Fibroblast of skin of left biceps (primary cell): ENCODE measurements at places on chromosomes 5 and 9.

DNA sequence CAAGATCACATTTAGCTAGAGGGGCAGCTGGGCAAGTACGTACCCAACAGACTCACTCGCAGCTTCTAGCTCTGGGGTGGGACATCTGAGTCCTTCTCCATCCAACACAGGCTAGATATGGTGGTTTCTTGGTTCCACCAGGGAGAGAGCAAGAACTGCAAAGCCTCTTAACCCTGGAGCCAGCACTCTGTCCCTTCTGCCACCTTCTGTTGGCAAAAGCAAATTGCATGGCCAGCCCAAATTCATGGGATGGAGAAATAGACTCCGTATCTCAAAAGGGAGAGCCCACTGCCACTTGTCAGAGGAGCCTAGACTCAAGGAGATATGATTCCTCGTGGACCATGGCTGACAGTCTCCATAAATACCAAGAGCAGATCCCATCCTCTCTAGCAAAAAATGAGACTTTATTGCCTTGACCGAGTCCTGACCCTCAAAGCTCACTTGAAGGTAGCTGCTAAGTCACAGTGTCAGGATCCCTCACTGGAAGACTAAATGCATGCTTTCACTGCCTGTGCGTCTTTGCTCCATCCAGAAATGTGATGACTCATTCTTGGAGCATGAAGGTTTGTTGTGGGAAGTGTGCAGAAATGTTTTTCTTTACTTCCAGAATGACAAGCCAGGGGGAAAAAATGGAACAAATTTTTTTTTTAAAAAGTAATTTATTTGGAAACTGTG, 28.8 kb upstream of the ROR2 start:
- DNase-seq = peak; percentile 78

GRCh38 chr5:8288897-8289516, 420.1 kb downstream of the MTRR start:
- no peak for DNase-seq

DNA sequence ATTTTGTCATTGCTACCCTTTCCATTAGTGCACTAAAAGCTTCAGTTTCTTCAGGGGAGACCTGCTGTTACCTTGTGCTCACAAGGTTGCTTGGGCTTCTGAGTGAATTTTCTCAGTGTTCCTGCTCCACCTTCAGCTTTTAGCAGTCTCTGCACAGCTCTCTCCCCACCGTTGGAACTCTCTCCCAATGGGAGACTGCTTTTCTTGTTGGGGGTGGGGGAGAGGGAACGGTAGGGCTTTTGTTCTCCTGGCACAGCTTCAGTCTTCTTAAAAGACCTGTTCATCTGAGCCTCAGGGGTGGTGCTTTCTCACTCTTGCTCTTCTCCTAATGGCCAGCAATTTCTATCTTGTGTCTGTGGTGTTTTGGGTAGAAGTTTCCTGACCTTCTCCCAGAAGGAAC, 915.7 kb downstream of the EFNA5 start:
- no peak for DNase-seq

DNA sequence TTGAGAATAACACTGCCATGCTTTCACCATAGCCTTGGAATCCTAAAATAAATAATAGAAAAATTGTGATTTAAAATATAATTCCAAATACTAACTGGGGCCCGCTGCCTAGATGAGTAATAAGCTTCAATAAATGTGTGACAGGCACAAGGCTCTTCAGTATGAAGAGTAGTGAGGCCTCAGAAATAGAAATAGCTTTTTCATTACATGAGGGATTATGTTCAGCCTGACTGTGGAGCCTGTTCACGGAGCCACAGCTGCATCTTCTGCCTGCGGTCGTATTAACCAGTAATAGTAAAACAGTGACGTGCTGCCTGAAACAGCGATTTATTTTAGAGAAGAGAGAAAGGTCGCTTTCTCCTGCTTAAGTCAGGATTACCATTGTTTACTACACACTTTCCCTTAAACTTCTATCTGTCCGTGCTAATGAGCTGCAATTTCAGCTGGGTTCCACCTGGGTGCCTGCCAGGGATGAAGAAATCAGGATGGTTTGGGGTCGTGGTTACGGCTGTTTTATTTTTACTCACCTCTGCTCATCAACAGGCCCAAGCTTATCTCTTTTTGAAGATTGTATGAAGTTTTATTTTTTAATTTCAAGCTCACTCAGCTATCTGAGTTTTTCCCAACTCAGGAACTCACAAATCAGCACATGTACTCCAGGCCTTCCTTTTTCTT, 284.9 kb upstream of the WWC1 start:
- peak; percentile 16 for DNase-seq

GRCh38 chr5:159199225-159199624, 10.1 kb downstream of the RNF145 start:
- DNase-seq = no peak

- no peak for DNase-seq
These were observed 19.1 kb downstream of the ERMP1 start for GRCh38 chr9:5813824-5814223.

- DNase-seq = no peak
These were observed 76.3 kb downstream of the AOPEP start for GRCh38 chr9:94802793-94803192.

- DNase-seq = no peak
These were observed 102.2 kb downstream of the APTX start for GRCh38 chr9:32899181-32899580.

GRCh38 chr5:40481241-40481640, 198.5 kb upstream of the PTGER4 start:
- DNase-seq = no peak

DNA sequence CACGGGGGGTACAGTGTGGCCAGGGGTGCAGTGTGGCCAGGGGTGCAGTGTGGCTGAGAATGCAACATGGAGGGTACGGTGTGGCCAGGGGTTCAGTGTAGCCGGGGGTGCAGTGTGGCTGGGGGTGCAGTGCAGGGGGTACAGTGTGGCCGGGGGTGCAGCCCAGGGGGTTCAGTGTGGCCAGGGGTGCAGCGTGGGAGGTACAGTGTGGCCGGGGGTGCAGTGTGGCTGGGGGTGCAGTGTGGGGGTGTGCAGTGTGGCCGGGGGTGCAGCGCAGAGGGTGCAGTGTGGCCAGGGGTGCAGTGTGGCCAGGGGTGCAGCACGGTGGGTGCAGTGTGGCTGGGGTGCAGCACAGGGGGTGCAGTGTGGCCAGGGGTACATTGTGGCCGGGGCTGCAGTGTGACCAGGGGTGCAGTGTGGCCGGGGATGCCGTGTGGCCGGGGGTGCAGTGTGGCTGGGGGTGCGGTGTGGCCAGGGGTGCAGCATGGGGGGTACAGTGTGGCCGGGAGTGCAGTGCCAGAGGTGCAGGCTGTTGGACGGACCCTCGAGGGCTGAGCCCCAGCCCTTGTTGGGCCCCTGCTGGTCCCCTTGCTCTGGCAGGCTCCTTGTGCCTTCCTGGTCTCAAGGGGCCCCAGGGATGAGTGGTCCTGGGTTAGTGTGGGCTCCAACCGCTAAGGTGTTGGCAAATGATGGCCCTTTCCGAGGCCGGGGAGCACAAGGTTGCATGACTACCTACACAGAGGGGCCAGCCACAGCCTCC, 17.9 kb downstream of the TPPP start:
- no peak for DNase-seq

- no peak for DNase-seq
These were observed 38.8 kb downstream of the NFX1 start for GRCh38 chr9:33329117-33329563.

- DNase-seq = no peak
These were observed 64.9 kb upstream of the HSPB3 start for GRCh38 chr5:54390539-54391031.

- no peak for DNase-seq
These were observed 249.7 kb upstream of the NREP start for GRCh38 chr5:112006721-112007120.

GRCh38 chr5:139454568-139455290, 7.8 kb downstream of the ECSCR start:
- DNase-seq = no peak

- DNase-seq = no peak
These were observed 26.0 kb upstream of the GNA14 start for GRCh38 chr9:77673941-77674791.

DNA sequence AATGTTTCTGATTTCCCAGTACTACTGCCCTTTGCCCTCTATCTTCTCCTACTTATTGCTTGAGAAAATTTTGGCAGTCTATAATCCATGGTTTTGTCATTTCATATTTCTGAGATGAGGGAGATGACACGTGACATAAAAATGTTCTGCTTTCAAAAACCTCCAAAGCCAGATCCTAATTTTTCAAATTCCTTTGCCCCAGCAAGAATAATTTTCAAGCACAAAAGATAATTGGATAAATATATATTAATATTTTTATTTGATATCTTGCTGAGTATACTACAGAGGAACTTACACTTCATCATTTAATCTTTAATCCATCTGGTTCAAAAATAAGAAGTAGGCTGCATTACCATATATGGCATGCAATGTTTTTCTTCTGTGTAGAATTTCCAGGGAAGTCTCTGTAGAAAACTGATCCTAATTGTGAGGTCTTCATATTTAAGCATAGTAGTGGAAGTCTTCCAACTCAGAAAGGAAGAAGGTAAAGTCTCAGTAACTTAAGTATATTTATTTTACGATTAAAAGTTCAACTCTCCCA, 1738.8 kb downstream of the EFNA5 start:
- peak; percentile 65 for DNase-seq

DNA sequence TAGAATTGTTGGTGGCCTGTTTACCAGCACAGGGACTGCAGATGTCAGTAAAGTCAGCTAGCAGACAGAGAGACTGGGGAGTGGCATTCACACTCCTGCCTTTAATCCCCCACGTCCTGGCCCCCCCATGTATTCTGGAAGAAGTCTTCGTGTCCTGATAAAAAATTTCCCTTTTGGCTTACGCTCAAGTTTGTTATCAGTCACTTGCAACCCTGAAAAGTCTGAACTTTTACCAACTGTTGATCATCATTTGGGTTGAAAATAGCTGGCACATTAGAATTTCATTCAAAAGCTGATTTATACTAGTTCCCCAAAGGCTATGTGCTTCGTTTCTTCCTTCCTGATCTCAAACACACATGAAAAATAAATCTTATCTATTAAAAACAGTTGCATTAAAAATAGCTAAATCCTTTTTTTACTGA, 5.8 kb upstream of the CRHBP start:
- DNase-seq = no peak

- DNase-seq = no peak
These were observed 30.9 kb downstream of the GSN start for GRCh38 chr9:121298689-121299466.

GRCh38 chr9:6884101-6884500, 126.3 kb downstream of the KDM4C start:
- DNase-seq = no peak

DNA sequence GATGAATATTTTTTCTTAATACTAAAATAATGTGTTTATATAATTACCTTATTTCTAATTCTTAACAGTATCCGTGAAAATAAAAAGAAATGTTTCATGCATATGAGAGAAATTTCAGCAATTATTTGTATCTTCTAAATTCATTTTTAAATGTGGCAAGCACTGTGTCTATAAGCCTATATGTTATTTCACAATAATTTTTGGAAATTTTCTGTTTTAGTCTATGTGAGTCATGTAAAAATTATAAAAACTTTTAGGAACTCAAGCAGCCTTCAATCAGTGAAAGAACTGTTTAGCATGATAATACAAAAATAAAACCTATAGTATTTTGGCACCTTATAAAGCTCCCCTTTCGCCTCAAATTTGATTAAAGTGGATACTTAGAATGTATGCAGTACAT, 96.8 kb downstream of the ZCCHC7 start:
- no peak for DNase-seq

DNA sequence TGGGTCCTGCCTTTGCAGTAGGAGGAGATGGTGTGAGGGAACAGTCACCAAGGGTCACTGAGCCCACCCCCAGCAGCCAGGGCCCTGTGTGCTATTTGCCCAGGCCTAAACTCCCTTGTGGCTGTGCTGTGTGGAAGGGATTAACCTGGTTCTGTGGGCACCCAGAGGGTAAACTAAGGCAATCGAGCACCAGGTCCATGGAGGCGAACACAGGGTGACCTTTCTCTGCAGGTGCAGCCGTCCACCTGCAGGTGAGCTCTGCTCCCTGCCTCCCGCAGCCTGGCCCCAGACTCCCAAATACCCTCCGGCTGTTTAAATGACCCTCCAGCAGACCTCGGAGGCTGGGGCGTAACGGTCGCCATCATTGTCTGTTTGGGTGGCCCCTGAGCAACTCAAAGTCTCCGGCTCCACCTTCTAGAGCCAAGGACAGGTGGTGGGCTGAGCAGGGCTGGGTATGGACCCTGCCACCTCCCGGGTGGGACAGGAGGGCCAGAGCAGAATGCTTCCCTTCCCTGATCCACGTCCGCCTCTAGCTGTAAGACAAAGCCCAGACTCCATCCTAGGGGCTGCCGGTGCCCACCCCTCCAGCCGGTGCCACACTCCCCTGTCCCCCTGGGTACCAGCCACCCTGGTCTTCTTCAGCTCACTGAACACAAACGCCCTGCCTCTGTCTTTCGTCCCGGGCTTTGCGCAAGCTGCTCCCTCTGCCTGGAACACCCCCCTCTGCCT, 34.1 kb upstream of the FIBCD1 start:
- no peak for DNase-seq

DNA sequence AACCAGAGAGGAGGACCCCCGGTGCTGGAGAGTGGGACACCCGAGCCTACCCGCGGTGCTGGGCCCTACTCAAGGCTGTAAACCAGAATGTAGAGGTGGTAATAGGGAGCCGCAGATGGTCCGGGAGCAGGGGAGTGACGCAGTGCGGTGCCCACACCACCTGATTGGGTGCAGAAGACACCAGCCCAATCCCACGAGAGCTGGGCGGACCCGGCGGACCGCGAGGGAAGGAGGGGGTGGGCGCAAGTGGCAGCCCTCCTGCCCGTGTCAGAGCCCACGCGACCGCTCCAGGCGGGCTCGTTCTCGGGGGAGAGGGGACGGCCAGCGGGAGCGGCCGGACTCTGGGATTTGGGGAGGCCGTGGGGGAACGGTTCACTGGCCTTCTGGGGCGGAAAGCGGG, 71.2 kb downstream of the C9orf50 start:
- no peak for DNase-seq

- DNase-seq = no peak
These were observed 29.0 kb upstream of the MYORG start for GRCh38 chr9:34405719-34406118.

- DNase-seq = peak; percentile 70
These were observed 26.6 kb upstream of the OR2K2 start for GRCh38 chr9:111356481-111357244.

GRCh38 chr5:144405991-144406390, 235.3 kb downstream of the KCTD16 start:
- no peak for DNase-seq

- DNase-seq = no peak
These were observed 12.4 kb downstream of the DOCK2 start for GRCh38 chr5:169649486-169649885.

- no peak for DNase-seq
These were observed 64.9 kb upstream of the FANCC start for GRCh38 chr9:95382433-95382832.

- DNase-seq = no peak
These were observed 75.8 kb downstream of the ADAMTSL1 start for GRCh38 chr9:18549772-18550171.

DNA sequence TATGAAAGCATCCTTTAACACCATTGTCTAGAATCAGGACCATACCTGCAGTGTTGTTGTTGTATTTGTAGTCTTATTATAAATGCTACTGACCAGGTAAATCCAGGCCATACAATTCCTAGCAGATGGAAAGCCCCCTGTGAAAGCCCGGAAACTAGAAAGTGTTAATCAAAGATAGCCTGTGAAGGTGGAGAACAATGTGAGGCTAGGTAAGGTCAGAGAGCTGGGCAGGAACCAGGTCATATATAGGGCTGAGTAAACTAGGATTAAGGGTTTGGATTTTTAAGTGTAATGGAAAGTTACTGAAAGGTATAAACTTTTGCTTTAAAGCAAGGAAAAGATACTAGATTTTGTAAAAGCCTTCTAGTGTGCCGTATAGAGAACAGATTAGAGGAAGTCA, 6.7 kb downstream of the LRRC70 start:
- DNase-seq = no peak

- no peak for DNase-seq
These were observed 139.2 kb upstream of the LHFPL2 start for GRCh38 chr5:78787783-78788182.
